ENCODE measurements at places on chromosomes 6 and 20. TPM values are rescaled to one million over a fixed set of nuclear protein-coding genes. Genes with fewer than 3 reads are reported as not detected.
A peak's percentile ranks its signal among the peaks of the same experiment; 100 is the strongest.

DNA sequence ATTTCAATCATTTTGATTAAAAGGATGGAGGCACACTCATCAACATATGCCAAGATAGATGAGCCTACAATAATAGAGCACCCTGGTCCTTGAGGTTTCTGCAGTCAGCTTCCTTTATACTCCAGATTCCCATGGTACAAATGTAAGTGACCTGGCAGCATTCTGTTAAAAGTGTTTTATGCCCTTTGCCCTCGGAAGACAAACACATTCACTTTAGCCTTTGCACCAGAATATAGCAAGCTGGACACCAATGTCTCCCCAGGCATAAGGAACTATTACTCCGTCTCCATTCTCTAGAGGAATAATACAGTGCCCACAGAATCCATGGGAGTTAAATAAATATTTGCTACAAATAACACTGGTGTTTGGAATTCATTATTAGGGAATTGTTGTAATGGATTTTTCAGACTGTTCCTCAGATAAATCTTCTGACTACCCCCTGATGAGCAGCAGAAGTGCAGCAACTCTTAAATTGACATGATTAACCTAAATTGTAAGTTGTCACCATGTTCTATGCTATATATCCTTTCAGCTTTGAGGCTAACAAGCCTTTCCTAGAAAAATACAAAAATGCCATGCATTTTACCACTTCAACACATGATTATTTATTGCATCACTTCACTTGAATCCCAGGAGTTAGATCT, 340.2 kb downstream of the TBC1D32 start:
- no peak for DNase-seq

DNA sequence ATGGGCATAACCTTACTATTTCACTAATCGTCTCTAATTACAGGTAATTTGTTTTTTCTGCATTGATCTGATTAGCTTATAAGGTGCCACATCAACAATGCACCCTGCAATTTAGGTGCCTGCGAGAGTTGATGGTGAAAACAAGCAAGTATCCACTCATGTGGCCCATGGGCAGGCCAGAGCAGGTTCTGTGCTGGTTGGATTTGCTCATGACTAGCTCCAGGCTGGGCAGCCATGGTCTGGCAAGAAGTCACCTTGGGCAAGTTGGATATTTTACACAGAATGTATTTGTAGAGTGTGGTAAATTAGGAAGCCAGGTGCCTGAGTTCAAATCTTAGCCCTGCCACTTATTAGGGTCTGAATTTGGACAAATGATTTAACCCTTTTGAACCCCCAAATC, 25.3 kb downstream of the RAB44 start:
- DNase-seq, result no peak

DNA sequence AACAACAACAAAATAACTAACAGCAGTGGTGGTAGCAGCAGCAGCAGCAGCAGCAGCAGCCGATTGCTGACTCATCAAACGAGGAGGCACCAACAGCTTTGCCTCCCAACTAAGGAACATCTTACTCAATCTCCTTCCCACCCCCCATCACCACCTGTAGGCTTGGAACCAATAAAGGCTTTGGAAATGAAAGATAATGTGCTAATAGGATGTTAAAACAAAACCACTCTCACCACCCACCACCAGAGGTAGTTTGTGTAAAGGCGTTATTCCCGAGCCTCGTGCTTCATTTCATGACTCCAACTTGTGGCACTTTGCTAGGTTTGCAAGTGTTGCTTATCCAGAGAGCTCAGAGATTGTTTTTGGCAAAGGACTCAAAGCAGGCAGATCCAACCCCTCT, 346.5 kb downstream of the CD83 start:
- DNase-seq, result no peak

- DNase-seq, result no peak
Observed at GRCh38 chr6:161152907-161153662, 120.8 kb downstream of the AGPAT4 start.

DNA sequence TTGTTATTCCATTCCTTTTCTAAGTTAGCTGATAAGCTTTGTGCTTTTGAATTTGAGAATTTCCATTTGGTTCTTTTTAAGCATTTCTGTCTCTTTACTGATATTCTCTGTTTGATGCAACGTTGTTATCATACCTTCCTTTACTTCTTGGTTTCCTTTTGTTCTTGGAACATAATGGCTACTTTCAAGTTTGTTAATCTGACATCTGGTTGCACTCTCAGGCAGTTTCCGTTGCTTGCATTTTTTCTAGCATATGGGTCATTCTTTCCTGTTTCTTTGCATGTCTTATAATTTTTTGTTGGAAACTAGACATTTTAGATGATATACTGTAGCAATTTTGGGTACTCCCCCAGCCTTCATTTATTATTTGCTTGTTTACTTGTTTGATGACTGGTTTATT, 12.5 kb downstream of the CDC5L start:
- DNase-seq, result no peak

DNA sequence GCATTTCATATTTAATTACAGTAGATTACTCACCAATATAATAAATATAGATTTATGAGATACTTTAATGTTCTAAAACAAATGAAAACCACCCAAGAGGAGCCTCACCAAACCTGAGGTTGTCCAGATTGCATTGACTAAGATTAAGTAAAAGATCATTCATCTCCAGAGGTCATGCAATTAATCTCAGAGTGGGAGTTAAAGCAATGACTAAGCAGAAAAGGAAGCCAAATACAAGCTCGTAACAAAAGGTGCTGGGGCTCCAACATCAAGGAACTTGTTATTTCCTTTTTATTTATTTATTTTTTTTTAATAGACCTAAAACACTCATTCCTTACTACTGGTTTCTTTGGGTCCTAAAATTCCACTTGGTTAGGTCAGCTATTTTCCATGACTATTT, 57.7 kb downstream of the RSPO3 start:
- no peak for DNase-seq

DNA sequence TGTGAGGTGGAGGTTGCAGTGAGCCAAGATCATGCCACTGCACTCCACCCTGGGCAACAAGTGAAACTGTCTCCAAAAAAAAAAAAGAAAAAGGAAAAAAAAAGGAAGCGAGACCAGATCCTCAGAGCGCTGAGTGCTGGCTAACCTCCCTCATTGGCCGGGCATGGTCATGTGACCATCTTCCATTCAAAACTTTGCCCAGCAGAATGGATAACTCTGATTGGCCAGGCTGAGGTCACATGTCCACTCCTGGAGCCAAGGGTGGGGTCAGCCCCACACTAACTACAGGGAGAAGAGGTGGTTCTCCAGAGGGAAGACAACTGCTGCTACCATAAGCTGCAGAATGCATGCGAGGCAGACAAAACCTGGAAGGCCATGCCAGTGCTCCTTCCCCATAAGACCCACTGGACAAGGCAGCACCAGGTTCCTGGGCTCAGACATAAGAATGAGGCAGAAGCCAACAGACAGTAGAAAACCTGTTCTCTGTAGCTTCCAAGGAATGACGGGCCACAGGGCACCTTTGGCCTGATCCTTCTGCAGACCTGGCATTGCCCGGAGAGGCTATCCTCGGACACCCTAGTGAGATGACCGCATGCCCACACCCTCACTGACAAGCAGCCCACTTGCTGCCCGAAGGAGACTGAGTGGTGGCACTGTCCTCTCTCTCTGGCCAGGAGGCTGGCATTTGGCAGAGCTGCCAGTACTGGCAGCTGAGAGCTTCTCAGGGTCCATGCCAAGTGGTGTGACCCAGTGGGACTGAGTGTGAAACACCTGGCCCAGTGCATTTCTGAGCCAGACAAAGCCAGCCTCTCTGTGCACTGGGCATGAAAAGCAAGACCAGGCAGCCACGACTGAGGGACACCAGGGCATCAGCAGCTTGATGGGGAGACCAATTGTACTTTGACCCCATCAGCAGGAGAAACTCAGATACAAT, 311.9 kb upstream of the SULF2 start:
- DNase-seq, result no peak

DNA sequence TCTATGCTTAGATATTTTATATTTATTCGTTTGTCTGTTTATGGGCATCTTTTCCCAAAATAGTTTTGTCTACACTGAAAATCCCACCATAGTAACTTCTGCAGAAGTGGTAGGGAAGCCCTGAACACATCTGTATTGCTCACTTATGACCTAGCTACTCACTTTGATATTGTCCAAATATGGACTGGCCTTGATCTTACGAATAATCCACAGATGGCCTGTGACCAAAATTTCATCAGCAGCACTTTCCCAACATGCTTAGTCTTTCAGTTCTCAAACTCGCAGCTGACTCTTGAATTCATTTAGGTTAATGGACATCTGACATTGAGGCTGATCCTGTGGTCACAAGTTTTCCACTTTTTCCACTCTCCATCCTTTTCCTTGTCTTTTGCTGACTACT, 80.8 kb upstream of the BEND3 start:
- no peak for DNase-seq

GRCh38 chr6:163935158-163935762, 520.7 kb downstream of the QKI start:
- DNase-seq, result no peak

DNA sequence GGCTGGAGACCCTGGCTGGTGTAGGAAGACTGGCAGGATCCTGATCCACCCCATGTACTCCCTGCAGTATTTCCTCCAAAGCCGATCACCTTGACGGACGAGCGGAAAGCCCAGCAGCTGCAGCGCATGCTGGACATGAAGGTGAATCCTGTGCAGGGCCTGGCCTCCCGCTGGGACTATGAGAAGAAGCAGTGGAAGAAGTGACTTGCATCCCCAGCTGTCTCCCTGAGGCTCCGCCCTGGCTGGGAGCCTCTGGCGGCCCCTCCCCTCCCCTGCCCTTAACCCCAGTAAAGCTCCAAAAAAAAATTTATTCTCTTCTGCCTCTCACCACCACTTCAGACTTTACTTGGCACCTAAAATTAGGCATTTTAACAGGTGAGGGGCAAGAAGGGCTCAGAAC, 7.0 kb downstream of the COX4I2 start:
- no peak for DNase-seq

GRCh38 chr20:2626853-2627541, 25.4 kb upstream of the NOP56 start:
- DNase-seq, result peak; percentile 83

DNA sequence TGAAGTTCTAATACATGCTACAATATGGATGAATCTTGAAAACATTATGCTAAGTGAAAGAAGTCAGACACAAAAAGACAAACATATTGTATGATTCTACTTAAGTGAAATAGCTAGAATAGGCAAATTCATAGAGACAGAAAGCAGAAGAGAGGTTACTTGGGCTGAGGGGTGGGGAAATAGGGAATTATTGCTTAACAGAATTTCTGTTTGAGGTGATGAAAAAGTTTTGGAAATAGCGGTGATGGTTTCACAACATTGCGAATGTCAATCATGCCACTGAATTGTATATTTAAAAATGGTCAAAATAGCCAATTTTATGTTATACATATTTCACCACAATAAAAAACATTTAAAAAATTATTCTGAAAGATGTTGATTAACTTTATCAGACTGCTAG, 6.1 kb downstream of the SLC26A8 start:
- DNase-seq, result no peak

- peak; percentile 76 for DNase-seq
Observed at GRCh38 chr6:76876922-76877553, 586.3 kb downstream of the HTR1B start.

DNA sequence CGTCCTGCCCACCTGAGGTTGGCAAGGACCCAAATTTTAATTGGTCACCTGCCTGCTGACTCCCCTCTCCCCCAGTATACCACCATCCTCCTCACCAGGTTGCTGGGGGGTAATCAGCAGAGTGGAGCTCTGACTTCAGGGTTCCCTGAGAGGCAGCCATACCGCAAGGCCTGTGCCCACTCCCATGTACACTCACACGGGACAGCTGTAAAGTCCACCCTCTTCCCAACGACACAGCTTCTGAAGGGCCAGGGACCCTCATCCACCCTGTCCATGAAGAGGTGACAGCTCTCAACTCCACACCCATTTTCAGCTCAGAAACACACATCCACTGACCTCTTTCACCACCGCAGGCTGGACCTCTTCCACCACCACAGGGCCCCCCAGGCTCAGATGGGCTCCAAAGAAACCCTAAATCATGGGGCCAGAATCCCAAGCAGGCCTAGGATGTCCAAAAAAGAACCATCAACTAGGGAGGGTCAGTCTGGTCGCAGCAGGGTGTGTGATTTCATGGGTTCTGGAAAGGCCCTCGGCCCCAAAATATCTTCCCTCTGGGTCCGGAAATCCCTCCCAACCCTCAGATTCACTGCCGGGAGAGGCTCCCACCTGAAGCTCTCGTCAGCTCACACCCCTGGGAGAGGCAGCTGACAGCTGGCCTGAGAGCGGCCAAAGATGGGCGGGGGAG, 30.0 kb downstream of the TFEB start:
- no peak for DNase-seq

- no peak for DNase-seq
Observed at GRCh38 chr6:39239527-39240154, 10.4 kb upstream of the KCNK5 start.

GRCh38 chr20:21096321-21097043, 9.7 kb downstream of the LINC00237 start:
- peak; percentile 60 for DNase-seq

DNA sequence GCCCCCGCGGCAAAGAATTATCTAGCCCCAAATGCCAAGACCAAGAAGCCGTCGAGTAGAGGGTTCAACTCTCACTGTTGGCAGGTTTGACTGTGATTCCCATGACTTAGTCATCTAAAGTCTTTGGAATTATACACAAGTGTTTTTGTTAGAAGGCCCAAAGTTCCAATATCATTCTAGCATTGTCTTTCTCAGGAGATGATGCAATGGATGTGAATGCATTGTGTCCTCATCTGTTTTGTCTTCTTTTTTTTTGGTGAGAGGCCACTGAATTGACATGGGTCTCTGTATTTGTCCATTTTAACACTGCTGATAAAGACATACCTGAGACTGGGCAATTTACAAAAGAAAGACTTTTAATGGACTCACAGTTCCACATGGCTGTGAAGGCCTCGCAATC, 290.5 kb upstream of the ZFP64 start:
- no peak for DNase-seq

DNA sequence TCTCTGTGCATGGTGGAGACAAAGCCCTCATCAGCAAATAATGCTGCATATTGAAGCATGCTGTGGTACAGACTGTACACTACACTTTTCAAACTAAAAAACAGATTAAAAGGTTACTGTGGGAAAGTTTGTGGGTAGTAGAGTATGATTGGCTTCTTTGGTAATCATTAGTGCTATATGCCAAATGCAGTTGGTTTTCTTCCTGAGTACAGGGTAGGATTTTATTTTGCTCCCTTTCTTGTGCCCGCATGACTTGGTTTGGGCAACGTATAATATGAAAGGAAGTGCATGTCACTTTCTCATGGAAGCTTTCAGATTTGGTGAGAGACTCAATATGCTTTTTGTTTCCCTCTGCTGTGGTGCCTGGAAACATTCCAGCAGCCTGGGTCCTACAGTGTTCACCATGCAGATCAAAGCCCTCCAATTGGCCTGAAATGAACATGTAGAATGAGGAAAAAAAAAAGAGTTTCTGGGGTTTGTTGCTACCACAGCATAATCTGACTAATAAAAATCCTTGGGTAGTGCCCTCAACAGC, 270.7 kb upstream of the ADGRB3 start:
- DNase-seq, result no peak

- DNase-seq, result no peak
Observed at GRCh38 chr6:4858194-4859015, 82.2 kb downstream of the CDYL start.

Gene SLC22A7
- not detected for total RNA-seq

Gene CCDC170
- total RNA-seq, result not detected

Gene ISM1
- not detected for total RNA-seq

Gene CEP162
- 2.3 TPM for total RNA-seq

Gene BPI
- not detected for total RNA-seq

Gene PDYN
- total RNA-seq, result not detected

Gene KCNS1
- not detected for total RNA-seq

Gene BPIFA1
- not detected for total RNA-seq

Gene RNF182
- total RNA-seq, result 24.7 TPM

Gene TMEM244
- total RNA-seq, result not detected

Gene HLA-G
- not detected for total RNA-seq

Gene FNDC11
- 0.40 TPM for total RNA-seq
